ENCODE measurements at places on chromosomes 6 and 20.

DNA sequence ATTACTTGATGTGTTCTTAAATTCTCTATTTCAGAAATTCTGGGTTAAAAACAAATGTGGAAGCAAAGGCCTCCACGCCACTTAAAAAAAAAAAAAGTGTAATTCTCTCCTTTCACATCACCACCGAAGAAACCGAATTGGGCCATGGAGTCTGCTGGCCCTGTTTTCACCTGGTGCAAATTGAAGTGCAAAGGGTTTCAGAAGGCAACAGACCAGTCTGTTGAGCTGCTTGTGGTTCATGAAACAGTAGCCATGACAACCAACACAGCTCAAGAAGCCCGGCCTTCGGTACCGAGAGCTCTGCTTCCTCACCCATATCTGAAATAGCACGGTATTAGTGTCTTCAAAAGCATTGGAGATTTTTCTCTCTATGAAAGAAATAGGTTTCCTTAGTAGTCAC is 63.1 kb downstream of the GMPR start:
- no peak for DNase-seq

- DNase-seq: no peak
Observed at GRCh38 chr20:19078448-19079373, 133.7 kb upstream of the SLC24A3 start.

- no peak for DNase-seq
Observed at GRCh38 chr6:137427656-137428290, 66.4 kb downstream of the OLIG3 start.

DNA sequence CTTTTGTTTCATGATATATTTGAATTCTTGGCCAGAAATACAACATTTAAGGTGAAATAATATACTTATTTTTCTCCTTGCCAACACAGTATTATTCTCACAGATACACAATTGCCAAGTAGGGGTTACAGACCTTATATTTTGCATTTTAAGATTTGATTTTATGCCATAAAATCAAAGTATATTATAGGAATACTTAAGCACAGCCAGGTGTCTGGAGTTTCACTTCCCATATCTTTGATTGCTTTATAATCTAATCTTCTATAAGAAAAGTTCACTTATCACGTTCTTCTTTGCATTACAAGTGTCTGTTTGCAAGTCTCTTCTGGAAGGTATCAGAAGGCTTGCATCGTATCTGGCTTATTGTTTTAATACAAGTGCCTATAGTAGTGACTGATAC is 327.7 kb upstream of the MANEA start:
- DNase-seq: no peak

GRCh38 chr6:147437615-147438014 is 70.9 kb upstream of the SAMD5 start:
- no peak for DNase-seq

GRCh38 chr6:137522831-137523230 is 28.6 kb upstream of the OLIG3 start:
- DNase-seq: no peak

- no peak for DNase-seq
Observed at GRCh38 chr6:111242452-111242851, 155.1 kb downstream of the SLC16A10 start.

DNA sequence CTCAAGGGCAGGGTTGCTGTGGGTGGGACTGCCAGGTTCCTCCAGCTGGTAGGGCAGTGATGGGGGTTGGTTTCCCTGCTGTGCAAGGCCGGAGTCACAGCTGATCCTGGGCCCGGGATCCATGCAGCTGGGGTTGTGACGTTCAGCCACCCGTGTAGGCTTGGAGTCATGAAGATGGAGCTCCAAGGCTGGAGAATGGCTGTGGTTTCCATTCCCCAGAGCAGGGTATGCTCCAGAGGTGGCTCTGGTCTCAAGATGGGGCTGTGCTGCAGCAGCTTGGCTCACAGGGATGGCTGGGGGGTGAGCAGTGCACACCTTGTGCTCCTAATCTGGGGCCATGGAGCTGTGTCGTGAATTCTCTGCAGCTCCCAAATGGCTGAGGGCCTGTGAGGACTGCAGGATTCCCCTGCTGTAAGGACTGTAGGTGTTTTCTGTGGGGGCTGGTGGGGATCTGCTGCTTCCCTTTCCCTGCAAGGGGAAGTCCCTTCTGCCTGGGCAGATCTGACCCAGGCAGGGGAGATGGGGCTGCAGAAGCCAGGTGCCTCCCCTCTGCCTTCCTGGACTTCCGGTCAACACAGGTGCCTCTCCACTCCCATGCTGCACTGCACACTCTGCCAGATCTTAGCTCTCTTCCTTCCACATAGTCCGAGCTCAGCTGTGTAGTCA is 15.9 kb downstream of the KIF25 start:
- DNase-seq: no peak

GRCh38 chr20:62778601-62779416 is 17.5 kb upstream of the MRGBP start:
- no peak for DNase-seq

GRCh38 chr20:62010551-62011402 is 54.9 kb downstream of the TAF4 start:
- DNase-seq: peak; percentile 32

- DNase-seq: no peak
Observed at GRCh38 chr6:22667855-22668254, 98.5 kb downstream of the HDGFL1 start.

DNA sequence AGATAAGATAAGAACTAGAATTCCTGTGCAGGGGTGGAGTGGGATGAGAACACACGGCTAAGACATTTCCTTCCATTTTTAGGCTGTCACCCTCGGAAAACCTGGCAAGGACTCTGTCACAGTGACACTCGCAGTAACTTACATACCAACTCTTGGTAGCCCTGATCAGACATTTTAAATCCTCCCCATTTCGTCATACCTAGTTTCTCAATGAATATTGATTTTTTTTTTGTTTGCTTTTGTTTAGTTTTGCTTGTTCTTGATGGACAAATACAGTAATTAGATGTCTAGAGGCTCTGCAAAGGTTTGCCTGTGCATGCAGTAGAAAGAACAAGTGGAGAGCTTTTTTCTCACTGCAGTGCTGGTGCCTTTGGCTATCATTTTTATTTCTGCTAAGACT is 213.0 kb upstream of the FAM83B start:
- no peak for DNase-seq

DNA sequence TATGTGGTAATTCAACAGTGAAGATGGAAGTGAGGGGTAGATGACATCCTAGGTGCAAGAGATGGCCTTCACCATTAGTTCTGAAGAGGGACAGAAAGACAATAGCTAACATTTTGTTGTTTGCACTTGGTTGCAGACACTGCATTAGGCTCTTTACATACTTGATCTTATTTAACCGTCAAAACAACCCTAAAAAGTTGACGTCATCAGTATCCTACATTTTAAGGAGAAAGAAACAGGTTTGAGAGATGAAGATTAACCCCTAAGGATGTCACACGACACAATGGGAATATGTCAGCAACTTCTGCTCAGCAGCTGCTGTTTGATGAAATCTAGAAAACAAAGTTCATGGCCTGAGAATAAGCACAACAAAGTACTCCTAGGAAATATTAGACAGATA is 72.6 kb upstream of the MC3R start:
- no peak for DNase-seq

Data from activated CD8-positive, alpha-beta memory T cell treated with anti-CD3 and anti-CD28 coated beads for 4 hours (primary cell).